Adipocyte (in vitro differentiated cells): ENCODE measurements at places on chromosomes 1 and 21.

- DNase-seq, result no peak
Measured at GRCh38 chr1:236124965-236125364, 17.4 kb upstream of the GPR137B start.

GRCh38 chr1:35850716-35851115 is 32.3 kb upstream of the AGO1 start:
- DNase-seq, result no peak

DNA sequence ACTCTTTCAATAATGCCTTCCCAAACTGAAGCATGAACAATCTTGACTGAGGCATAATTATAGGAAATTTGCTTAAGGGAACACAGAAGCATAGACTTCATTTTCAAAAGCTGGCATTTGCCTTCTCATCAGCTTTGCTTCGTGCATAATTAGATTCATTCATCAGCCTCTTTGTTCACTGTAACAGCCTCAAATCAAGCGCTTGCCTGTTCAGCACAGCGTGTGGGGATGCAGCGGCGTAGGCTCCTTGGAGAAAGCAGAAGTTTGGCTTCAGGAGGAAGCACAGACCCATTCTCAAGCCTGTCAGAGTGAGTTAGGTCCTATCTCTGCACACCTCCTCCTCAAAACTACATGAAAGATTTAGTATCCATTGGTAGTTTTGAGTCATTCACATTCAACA is 246.4 kb upstream of the MAP1LC3C start:
- no peak for DNase-seq

DNA sequence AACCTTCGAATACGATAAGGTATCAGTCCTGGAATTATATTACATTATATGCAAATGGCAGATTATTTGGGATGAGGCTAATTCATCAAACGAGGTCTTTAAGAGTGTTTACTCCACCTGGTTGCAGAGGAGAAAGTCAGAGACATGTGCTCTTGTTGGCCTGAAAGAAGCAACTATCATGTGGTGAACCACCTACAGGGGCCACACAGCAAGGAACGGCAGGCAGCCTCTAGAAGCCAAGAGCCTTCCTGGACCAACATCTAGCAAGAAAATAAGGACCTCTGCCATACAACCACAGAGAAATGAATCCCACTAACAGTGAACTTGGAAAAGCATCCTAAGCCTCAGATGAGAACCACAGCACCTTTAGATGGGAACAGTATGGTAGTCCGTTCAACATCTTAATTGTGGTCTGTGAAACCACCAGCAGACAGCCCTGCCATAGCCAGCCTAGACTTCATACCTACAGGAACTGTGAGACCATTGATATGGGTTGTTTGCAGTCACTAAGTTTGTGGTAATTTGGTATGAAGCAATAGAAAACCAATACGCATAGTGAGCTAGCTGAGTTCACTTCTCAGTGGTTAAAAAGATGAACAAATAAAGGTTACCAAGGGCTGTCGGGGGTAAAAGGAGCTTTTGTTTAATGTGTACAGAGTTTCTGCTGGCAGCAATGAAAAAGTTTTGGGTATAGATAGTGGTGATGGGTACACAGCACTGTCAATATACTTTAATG is 345.7 kb upstream of the RUNX1 start:
- DNase-seq, result no peak

- DNase-seq, result no peak
Measured at GRCh38 chr1:19062258-19063029, 106.0 kb upstream of the IFFO2 start.

DNA sequence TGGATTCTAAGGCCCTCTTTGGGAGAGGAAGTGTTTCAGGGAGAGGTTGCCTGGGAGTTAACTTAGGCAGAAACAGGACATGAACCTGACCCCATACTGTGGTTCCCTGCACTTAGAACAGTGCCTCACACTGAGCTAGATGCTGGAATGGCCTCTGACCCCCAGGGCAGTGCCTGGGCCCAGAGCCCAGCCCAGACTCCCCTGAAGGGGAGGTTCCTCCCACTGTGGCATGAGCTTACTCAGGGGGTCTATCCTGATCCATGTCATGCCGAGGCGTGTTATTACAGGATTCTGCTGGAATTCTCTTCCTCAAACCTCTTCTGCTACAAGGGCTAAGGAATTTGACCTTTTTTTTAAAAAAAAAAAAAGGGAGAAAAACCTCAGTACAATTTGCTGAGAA is 72.2 kb downstream of the MRPL37 start:
- DNase-seq, result no peak

DNA sequence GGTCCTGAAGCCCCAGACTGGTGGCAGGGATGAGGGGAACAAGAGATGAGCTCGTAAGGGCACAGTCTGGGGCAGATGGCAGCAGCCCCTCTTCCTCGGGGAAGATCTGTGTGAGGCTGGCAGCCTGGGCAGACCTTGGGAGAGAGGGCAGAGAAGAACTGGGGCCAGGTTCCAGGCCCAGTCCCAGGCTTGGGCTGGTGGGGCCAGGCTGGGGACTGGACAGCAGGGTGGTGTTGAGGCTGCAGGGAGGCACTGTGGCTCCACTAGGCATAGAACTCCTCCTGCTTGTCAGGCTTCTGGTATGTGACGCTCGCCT is 35.7 kb downstream of the SDC3 start:
- DNase-seq, result no peak

DNA sequence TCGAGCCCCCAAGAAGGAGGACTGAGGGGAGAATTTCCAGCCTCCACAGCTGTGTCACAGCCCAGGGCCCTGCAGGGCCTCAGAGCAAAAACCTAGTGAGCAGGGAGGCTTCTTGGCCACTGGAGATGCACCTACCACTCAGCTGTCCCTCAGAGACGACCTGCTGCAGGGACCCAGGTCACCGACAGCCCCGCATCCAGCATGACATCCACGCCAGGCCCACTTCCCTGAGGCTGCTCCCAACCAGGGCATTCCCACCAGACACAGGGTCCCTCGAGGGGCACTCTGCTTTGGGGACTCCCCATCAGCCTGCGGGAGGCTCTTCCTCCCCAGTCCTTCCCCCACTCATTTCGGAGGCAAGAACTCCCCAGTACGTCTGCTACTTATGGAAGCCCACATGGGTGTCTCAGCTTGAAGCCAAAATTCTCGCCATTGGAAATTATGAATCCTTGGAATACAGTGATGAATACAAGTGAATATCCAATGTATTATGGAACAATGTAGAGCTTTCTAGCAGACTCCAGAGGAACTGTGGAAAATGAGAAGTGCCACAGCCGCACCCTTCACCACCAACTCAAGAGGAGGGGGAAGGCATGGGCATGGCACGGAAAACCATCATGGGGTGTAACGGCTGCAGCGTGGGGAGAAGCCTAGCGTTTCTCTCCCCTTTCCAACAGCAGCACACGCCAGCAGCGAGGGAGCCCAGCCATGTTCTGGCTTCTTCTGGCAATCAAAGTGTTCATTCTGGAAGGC is 6.9 kb downstream of the TFF3 start:
- DNase-seq, result no peak

GRCh38 chr1:58397187-58397820 is 149.2 kb downstream of the OMA1 start:
- peak; percentile 39 for DNase-seq

DNA sequence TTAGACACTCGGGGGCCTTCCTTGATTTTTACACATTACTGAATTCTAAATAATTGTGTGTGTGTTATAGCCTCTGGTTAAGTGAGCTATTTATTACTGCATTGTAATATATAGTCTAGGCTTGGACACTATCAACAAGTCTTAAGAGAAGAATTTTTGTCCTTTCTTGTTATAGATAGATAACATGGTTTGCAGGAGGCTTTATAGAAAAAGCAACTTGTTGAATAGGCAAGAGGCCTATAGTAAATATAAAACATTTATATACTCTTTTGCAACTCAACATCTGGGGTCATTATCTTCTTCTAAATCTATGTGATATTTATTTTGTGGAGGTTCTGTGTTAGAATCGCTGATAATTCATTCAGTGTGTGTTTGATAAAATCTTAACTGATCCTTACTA is 293.8 kb downstream of the NFIA start:
- DNase-seq, result no peak

DNA sequence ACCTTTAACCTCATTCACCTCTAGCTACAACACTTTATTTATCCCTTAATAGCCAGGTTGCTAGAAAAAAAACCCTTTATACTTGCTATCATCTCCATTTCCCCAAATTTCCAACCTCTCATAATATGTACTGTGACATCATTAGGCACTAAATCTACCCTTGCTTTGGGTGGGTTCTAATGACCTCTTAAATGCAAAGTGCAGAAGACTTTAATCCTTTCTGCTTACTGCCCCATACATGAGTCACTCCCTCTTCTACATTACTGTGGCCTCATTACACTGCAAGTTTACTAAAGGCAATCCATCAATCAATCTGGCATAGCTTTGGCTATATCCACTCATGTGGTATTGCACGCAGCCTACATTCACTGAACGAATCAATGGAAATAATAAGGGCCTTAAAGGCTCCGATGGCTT is 353.3 kb downstream of the SMYD3 start:
- DNase-seq, result no peak

DNA sequence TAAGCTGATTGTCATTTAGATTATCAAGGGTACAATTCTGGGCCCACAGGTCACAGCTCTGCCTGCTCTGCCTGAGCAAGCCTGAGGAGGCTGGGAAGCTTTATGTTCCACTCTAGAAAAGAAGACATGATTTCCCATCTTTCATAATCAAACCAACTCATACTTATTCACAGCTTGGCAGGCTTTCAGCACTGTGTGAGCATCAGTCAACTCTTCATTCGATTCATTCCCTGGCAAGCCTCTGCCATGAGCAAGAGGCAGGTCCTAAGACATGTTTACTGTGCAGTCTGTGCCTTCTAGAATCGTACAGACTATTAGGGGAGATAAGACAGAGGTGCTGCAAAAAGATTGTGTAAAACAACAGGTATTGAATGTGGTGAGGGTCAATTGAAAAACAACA is 24.5 kb upstream of the KIRREL1 start:
- peak; percentile 72 for DNase-seq

DNA sequence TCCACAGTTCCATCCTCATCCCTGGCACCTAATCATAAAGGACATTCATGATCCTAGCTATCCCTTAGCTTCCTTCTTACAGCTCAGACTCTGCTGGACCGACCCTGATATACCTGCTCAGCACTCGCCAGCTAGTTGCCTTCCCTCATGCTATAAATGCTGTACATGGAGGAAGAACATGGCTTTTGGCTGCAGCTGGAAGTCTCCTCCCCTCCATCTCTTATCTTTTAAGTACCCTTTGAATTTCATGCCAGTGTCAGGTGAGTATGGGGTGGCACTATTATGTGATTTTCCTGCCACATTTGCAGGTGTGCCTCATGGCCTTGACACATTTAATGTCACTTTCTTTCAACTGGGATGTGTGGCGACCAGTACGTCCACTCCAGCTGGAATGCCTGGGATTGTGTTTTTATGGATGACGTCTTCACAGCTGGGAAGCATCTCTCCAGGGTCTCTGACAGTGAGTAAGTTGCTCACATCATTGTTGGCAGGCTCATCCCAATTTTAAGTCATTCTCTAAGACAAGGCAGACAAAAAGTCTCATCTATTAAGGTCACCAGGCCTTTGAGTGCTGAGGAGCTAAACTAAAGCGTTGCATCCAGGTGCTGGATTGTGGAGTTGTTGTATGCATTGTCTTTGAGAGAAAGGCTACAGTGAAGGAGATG is 43.4 kb downstream of the RUNX1 start:
- DNase-seq, result no peak

DNA sequence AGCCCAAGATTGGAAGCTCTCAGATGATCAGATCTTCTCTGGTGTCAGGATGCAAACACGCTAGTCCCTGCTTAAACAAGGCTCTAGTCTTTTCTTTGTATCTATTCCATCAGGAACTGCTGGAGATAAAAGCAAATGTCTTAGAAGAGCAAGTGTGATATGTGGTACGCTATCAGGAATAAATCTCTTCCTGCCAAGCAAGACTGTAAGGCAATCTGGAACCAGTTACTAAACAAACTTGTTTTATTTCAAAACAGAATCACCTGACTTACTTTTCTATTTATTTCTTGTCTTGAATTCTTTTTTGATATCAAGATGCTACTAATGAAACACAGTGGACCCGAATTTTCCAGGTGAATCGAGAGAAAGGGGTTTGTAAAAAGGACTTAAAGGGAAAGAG is 139.9 kb upstream of the ZNF644 start:
- DNase-seq, result no peak

DNA sequence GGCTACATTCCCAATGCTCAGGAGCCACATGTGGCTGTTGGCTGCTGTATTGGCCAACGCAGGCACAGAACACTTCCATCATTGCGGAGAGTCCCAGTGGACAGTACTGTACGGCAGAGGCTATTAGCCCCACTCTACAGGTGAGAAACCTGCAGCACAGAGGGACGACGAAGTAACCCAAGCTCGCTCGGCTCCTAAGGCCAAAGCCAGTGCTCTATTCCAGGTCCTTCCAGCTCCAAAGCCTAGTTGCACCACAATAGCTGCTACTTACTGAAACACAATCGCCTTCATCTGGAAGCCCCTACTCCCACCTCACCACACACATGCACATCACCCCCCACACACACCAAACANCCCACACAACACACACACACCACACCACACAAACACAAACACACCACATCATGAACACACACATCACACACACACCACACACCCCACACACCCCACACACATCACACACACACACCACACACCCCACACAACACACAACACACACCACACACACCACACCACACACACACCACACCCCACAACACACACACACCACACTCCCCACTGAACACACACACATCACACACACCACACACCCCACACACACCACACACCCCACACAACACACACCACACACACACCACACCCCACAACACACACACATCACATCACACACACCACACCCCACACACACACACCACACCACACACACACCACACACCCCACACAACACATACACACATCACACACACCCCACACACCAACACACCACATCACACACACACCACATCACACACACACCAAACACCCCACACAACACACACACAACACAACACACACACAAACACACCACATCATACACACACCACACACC is 3.2 kb downstream of the LYPD8 start:
- DNase-seq, result no peak

DNA sequence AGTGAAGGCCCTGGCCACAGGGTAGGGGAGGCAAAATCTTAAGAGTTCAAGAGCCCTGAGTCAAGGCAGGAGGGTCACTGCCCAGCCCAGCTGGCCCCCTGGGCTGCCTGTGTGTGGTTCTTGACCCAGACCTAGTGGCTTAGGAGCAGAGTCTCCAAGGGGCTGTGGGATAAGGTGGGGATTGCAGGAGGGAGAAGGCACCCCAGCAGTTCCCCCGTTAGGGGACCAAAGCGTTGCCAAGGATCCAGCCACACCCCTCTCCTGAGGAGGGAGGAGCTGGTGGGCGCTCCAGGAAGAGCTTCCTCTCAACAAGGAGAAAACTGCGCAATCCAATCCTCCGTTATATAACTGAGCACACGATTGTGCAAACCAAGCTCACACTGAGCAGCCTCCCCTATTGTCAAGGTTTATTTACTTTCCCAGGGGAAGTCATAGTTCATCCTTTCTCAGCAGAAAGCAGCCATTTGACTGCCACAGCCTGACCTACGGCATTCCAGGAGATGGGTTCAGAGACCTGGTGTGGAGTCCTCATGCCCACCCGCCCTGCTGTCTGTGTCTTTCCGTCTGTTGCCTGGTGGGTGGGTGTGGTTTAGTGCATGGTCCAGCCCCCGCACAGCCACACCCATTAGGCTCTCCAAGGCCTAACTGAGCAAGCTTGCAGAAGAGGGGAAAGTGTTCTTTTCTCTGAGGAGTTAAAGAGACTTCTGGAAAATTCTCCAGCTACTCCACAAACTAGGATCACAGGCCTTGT is 3.5 kb downstream of the EPHX1 start:
- DNase-seq, result no peak

- DNase-seq, result peak; percentile 68
Measured at GRCh38 chr1:2229911-2230731, 2.0 kb downstream of the SKI start.

GRCh38 chr1:215824245-215824644 is 257.1 kb downstream of the KCTD3 start:
- DNase-seq, result peak; percentile 50
